GM12891 (cell line): ENCODE measurements at places on chromosomes 2 and 18.
A peak's percentile ranks its signal among the peaks of the same experiment; 100 is the strongest.

DNA sequence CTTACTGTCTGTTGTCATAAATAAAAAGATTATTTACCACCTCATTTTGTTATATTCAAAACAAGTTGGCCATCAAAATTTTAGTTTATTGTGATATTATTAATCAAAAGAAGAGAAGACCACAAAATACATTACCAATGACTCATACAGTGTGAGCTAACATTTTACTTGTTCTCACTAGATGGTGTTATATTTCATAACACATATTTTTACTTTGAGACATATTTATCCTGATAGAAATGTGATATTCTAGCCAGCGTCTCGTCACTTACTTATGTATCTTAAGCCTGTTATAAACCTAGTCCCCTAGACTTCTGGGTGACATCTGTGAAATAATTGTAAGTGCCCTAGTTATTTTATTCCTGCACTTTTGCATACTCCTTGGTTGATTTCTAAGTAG, 263.2 kb downstream of the CDH7 start:
- DNase-seq: no peak

- no peak for DNase-seq
Measured at GRCh38 chr18:48837676-48838075, 113.1 kb downstream of the SMAD7 start.

DNA sequence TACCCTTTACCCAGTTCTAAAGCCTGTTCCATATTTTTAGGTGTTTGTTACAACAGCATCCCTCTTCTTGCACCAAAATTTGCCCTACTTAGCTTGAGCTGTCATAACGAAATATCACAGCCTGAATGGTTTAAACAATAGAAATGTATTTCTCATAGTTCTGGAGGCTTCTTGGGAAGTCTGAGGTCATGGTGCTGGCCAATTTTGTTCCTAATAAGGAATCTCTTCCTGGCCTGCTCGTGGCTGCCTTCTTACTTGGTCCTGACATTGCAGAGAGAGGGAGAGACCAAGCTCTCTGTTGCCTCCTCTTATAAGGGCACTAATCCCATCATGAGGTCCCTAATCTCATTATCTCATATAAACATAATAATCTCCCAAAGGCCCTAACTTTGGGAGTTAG, 267.8 kb downstream of the PID1 start:
- no peak for DNase-seq

- no peak for DNase-seq
Measured at GRCh38 chr2:237140689-237141285, 55.1 kb downstream of the COPS8 start.

GRCh38 chr18:23260926-23261590, 125.8 kb downstream of the CABLES1 start:
- DNase-seq: no peak

DNA sequence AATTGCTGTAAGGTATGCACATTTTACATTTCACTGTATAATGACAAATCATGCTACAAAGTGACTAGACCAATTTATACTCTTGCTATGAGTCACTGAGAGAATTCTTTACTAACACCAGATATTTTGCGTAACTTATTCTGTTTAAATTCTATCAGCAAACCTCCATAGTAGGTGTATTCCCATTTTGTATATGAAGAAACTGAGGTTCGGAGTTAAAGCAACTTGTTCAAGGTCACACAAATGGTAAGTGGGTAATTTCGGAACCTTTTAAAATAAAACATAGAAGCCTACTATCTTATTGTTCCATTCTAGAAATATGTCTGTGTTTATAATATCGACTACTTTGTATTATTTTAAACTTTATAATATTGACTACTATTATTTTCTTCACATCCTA, 15.9 kb upstream of the CPS1 start:
- no peak for DNase-seq

DNA sequence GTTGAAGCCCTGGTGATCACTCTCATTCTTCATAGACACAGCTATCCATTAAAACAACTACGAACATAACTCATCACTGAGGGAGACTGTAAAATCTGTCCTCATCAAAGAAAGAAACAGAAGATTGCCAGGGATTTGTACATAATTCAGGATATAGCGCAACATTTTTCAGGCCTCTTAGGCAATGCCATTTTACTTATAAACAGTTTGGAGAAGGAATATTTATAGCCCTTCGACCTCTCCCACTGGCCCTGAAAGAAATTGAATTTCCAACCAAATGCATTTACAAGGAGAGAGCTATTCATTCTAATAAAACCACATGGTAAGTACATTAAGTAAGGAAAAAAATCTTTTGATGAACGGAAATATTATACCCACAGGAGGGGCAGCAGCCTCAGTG, 295.0 kb downstream of the RAD51AP2 start:
- DNase-seq: no peak

DNA sequence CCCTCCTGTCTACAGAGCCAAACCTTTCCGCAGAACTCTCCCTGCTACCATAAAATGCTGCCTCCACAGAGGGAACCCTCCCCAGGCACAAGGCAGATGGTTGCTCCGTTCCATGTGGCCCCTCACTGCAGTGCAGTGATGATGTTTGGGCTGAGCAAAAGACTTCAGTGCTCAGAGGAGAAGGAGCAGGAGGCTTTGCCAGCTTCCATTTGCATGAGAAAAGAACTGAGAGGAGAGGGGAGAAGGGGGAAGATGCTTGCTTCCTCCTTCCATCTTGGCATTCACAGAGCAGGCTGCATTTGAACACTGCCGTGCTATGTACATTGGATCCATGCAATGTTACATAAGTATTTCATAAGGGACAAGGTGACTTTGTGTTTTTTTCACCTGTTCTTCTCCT, 46.6 kb upstream of the TMEM200C start:
- DNase-seq: no peak

- no peak for DNase-seq
Measured at GRCh38 chr2:16026816-16027501, 86.6 kb downstream of the MYCN start.

GRCh38 chr2:38876407-38876806, 631 bp downstream of the MORN2 start:
- no peak for DNase-seq

GRCh38 chr2:11228692-11229091, 73.4 kb downstream of the SLC66A3 start:
- DNase-seq: no peak

DNA sequence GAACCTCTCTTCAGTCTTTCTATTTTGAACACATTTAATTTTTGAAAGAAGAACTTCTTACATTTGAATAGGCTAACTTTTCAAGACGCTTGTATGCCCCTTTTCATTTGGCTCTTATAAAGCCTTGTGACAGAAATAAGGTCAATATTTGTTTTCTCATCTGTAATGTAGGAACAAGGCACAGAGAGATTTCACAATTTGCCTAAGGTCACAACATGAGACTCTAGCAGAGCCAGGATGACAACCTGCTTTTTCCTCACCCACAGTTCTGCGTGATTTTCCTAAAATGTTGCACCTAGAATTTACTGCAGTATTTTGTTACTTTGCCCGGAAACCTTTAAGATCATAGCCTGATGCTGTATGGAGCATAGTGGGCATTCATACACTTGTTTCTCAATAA, 67.4 kb downstream of the TXNL1 start:
- DNase-seq: no peak

DNA sequence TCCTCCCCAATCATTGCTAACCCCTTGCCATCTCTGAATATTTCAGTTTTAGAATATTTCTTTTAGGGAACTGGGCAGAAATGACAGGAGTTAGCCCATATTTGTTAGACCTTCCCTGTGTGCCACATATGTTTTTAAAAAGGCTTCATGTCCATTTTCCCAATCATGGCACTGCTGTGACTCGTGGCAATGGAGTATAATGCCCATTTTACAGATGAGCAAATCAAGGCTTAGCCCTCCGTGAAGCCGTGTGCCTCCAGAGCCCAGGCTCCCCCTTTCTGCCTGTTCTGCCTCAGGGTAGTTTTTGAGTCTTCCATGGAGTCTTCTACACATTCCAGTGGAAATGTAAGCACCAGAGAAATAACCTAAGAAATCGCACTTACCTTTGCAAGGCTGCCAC, 130.1 kb downstream of the KCTD1 start:
- DNase-seq: no peak

- no peak for DNase-seq
Measured at GRCh38 chr18:39635966-39636365, 2070.4 kb upstream of the CELF4 start.

DNA sequence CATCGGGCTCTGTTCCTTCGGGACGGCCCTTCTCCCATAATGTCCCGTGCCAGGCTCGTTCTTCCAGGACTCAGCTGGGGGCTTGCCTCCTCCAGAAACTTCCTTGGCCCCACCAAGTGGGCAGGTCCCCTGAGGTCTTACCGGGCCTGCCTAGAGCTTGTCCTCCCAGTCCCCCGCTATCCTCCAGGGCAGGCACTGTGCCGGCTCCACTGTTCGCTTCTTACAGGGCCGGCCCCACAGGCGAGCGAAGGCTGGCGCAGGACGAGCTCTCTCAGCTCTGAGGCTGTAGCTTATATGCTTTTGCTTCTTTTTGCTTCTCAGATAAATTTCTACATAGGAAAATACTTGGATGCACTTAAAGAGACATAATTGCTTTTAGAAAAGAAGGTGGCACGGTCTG, 229.4 kb downstream of the TWIST2 start:
- DNase-seq: no peak

DNA sequence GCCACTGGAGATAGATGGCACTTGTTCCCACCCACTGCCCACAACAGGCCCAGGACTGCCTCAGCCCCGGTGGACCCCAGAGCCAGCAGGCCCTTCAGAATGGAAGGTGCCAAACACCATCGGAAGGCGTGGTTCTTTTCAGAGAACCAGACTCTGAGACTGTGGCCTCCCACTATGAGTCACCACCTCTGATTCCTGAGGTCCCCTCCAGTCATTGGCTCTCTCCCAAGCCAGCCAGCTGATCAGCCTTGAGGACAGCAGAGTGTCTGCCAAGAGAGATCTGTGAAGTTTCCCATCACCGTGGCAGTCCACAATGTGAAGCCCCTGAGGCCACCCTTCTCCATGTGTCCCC, 10.4 kb upstream of the MAP3K2 start:
- peak; percentile 69 for DNase-seq

DNA sequence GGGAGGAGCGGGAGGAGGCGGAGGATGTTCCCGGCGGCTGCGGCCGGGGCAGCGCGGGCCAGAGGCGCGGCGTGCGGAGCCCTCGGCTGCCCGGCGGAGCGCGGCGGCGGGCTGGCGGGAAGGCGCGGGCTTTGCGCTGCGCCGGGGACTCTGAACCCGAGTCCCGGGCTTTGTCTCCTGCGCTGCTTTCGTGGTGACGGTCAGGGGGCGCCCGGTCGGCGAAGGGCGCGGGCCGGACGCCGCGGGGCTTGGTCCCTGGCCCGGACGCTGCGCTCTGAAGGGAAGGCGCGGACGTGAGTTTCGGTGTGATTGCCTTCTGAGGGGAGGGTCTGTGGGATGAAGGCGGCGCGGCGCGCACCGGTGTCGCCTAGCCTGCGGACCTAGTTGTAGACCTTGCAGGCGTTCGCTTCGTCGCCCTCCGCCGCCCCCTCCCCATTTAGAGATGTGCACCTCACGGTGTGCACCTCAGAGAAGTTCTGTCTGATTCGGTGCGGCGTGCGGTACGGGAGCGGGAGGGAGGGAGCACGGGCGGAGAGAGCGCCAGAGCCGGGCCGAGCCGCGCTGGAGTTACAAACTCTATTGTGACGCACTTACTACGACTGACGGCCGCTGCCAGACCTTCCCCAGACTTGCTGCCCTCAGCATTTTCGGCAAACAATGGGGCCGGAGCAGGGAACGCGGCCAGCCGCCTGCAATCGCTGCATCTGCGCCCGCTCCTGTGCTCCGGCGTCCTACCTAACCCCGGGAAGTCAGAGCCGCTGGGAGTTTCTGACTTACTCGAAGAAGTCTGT, 2.1 kb downstream of the BCL2L11 start:
- no peak for DNase-seq

- no peak for DNase-seq
Measured at GRCh38 chr18:36124841-36125240, 4.3 kb downstream of the SLC39A6 start.

GRCh38 chr2:138600732-138601457, 99.3 kb downstream of the SPOPL start:
- DNase-seq: no peak

DNA sequence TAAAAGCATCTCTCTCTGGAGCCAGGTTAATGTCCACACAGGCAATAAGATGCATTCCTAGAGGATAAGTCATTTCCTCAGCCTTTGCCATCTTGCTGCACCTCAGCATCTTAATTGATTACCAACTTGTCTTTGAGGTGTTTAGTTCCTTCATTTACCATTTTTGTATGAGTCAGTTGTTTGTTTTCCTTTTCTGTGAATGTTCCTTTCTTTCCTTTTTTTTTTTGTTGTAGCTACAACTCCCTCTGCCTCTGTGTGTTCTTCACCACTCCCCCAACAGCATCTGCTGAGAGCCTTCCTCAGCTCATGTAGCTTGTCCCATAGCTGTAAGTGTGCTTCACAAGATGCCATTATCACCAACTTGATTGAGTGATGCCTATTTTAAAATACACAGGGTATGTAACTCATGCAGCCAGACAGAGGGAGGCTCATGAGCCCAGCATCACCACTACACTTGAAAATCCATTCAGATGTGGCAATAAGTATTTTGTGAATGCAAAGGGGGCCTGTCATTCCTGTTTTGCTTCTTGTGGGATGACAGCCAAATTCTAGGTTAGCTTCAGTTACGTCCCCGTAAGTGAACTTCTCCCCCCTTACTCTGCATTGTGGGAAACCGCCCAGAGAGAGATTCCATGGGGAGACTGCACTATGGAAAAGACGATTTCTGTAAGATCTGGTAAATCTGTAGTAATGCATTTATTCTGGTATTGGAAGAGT, 315.9 kb upstream of the ZEB2 start:
- DNase-seq: no peak

GRCh38 chr18:61854578-61855448, 38.0 kb downstream of the RNF152 start:
- DNase-seq: no peak

DNA sequence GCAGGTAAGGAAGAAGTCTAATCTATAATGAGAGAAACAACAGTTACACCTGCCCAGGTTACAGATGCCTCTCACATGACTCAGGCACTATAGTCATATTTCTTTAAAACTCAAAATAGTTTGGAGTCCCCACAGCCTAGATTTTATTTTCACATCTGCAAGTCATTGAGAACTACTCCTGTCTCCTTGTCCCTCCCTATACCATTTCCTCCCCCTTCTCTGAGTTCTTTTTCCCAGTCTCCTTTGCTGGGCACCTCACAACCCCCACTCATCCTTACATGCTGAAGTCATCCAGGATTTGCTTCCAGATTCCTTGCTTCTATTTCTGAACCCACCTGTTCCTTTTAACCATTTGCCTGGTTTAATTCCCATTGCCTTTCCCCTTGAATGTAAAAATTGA, 73.1 kb upstream of the KCNE4 start:
- no peak for DNase-seq
